Foreskin fibroblast (primary cell): ENCODE measurements at places on chromosomes 1 and 21.

- peak; percentile 80 for DNase-seq
Measured at GRCh38 chr1:178310685-178311105, 186.1 kb downstream of the CLEC20A start.

DNA sequence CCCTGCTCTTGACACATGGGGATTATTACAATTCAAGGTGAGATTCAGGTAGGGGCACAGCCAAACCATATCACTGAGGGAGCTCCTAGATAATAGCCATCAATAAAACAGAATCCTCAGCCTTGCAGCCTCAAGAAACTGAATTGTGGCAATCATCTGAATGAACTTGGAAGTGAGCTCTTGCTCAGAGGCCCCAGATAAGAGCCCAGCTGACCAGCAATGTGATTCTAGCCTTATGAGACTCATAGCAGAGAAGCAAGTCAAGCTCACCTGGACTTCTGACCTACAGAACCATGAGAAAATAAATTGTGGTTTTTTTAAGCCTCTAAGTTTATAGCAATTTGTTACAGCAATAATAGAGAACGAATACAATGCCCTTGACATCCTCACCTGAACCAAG, 302.5 kb downstream of the LTN1 start:
- DNase-seq, result no peak

DNA sequence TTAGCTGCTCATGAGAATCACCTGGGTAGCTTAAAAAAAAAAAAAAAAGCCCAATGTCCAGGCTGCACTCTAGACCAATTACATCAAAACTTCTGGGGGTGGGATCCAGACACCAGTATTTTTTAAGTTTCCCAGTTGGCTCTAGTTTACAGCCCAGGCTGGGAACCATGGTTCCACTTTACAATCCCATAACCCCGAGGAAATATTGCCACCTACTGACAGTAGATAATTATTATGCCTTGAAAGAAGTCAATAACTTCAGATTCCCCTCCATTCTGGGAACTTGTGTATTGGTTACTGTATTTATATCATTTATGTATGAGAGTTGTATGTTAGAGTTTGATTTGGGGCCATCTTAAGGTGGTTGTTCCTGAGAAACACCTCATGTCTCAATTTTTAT, 100.2 kb downstream of the SPATA46 start:
- DNase-seq, result peak; percentile 66

- peak; percentile 17 for DNase-seq
Measured at GRCh38 chr21:30194701-30195299, 21.1 kb downstream of the CLDN8 start.

GRCh38 chr1:25017436-25018109, 87.5 kb upstream of the RUNX3 start:
- no peak for DNase-seq

DNA sequence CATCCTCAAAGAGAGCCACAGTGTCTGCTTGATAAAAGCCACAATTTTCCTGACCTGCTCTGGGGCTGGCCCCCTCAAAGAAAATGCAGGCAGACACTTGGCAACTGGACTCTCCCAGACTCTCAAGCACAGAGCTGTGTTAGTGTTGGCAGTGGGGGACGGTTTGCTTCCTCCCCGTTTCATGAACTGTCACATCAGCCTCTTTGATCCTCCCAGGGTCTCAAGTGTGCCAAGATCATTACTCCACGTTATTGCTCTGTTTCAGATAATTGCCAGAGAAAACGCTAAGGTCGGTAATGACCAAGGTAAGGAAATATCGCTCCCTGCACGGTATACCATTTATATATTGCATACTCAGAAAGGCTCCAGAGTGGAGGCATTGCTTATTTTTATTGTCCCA, 138.8 kb downstream of the NTMT2 start:
- DNase-seq, result no peak

- peak; percentile 81 for DNase-seq
Measured at GRCh38 chr1:42957880-42958487, 684 bp downstream of the SLC2A1 start.

- DNase-seq, result peak; percentile 98
Measured at GRCh38 chr1:230084408-230085177, 17.6 kb downstream of the GALNT2 start.

DNA sequence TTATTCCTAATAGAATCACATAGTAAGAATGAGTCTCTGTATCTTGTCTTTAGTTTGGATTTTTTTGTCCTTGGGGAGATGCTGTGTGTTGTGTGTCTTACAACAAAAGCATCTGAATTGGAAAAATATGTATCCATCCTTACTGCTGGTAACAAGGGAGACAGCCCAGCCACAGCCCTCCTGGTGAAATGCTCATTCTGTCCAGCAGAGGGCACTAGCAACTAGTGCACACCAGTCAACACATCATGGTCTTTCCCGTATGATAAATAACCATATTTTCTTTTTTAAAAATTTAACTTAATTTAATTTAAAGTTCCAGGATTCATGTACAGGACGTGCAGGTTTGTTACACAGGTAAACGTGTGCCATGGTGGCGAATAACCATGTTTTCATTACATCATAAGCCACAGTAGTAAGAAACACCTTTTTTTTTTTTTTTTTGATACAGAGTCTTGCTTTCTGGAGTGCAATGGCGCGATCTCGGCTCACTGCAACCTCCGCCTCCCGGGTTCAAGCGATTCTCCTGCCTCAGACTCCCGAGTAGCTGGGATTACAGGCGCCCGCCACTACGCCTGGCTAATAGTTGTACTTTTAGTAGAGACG, 245.1 kb downstream of the PTBP2 start:
- DNase-seq, result peak; percentile 62

- DNase-seq, result peak; percentile 75
Measured at GRCh38 chr1:206864939-206865671, at the start of gene IL20. IL20 (plus strand) TSS chr1:206865623; CDS start chr1:206865853, 230 bp downstream.

GRCh38 chr21:45611939-45612664, 31.4 kb upstream of the PCBP3 start:
- peak; percentile 36 for DNase-seq

GRCh38 chr21:17988102-17988437, 168.9 kb upstream of the C21orf91 start:
- DNase-seq, result no peak

DNA sequence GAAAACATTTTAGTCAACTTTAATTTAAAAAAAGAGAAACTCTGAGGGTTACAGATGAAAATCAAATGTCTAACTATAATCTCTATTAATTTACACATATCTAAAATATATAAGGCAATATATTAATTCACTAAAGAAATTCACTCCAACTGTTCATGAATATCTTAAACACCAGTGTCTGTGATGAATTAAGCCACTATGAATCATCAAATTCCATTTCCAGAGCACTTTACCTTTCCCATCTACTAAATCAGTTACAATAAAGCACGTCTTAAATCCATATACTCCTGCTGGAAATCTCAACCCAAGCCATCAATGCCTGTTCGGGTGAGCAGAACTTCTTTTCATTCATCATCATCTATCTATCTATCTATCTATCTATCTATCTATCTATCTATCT, 4.3 kb downstream of the TAF5L start:
- no peak for DNase-seq

DNA sequence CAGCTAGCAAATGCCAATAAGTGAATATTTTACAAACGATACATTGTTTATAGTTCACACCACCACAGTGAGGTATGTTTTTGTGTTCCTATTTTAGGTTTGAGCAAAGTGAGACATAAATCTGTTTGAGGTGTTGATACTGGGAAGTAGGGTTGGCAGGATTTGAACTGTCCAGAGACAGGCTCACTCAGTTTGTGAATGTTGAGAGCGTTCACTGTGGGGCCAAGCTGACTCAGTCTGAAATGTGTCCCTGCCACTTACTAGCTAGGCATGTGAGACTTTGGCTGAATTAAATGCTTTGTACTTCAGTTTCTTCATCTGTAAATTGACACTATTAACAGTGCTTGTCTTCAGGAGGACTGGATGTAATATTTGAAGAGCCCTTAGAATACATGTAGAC, 35.1 kb downstream of the DIRAS3 start:
- peak; percentile 26 for DNase-seq

DNA sequence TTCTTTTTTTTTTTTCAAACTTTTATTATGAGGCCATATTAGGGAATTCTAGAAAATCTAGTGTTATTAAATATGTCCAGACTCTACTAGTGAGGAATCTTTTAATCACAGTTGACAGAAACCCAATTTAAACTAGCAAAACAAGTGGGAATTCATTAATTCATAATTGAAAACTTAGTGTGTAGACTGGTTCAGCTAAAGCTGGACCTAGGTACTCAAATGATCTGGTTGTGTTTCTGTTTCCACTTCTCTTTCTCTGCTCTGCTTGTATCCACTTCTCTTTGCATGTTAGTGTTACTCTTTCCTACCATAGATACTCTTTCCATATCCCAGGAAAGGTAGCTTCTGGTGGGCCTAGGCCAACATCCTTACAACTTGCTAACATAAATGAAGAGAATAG, 81.2 kb upstream of the HIVEP3 start:
- DNase-seq, result no peak

DNA sequence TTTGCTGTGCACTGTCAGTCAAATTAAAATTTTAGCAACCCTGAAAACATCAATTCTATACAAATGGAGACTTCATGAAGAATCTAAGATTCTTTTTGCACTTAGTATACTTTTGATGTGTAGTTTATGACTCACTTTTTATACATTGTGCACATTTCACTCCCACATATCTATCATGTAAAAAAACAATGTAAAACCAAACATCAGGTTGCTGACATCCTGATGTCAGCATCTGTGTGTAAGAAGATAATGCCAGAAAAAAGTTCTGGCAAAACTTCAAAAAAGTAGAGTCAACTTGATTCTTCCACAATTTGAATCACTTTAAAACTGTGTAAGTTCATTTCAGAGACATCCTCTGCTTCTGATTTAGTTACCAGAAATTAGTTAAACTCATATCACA, 115.7 kb downstream of the CENPF start:
- peak; percentile 69 for DNase-seq

DNA sequence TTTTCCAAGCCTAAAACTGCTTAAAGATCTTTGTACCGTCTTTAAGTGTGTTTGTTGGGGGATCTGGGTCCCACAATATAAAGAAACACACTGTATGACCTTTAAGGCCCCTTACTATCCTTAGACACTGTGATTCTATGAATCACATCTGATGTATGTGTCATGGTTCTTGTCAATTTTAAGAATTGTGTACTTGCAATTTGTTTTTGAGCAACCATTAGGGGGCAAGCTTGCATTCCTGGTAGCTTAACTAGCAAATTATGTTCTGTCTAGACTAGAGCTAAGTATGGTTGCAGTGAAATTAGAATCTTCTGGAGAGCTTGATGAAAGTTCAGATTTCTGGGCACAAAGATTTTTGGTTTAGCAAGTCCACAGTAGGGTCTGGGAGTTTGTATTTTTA, 219.5 kb downstream of the TPR start:
- peak; percentile 85 for DNase-seq

DNA sequence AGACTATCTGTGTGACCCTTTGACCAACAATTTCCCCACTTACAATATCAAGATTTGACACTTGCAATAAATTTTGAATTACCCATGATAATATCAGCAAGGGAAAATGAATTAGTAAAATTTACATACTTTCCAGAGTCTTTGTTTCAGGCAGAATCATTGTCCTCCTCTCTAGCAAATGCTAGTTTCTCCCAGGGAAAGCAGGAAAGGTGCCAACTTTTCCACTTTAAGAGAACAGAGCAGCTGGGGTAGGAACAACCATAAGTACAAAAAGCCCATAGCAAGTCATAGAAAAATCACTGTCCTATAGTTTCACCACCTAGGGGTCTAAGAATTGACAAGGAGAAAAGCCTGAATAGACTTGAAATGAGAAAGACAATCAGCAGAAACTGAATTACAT, 67.1 kb upstream of the GUCA2B start:
- no peak for DNase-seq

GRCh38 chr1:167246971-167247370, 26.3 kb downstream of the POU2F1 start:
- no peak for DNase-seq

DNA sequence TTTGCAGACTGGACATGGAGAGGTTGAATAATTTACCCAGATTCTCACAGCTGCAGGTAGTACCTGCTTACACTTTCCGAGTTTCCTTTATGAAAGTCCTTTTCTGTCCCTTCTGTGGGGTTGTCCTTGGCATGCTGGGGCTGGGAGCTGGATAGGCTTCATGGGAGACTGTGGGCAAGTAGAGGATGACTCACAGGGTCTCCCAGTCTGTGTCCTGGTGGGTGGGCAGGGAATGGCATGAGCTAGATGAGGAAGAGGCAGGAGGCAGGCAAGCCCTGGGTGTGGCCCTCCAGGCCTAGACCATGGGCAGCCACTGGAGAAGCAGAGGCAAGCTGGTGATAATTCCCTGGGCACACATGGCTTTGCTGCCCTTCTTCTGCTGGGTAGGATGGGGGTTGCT, 80.6 kb downstream of the NAV1 start:
- no peak for DNase-seq

GRCh38 chr21:28220680-28221079, 772.0 kb downstream of the LTN1 start:
- DNase-seq, result no peak

DNA sequence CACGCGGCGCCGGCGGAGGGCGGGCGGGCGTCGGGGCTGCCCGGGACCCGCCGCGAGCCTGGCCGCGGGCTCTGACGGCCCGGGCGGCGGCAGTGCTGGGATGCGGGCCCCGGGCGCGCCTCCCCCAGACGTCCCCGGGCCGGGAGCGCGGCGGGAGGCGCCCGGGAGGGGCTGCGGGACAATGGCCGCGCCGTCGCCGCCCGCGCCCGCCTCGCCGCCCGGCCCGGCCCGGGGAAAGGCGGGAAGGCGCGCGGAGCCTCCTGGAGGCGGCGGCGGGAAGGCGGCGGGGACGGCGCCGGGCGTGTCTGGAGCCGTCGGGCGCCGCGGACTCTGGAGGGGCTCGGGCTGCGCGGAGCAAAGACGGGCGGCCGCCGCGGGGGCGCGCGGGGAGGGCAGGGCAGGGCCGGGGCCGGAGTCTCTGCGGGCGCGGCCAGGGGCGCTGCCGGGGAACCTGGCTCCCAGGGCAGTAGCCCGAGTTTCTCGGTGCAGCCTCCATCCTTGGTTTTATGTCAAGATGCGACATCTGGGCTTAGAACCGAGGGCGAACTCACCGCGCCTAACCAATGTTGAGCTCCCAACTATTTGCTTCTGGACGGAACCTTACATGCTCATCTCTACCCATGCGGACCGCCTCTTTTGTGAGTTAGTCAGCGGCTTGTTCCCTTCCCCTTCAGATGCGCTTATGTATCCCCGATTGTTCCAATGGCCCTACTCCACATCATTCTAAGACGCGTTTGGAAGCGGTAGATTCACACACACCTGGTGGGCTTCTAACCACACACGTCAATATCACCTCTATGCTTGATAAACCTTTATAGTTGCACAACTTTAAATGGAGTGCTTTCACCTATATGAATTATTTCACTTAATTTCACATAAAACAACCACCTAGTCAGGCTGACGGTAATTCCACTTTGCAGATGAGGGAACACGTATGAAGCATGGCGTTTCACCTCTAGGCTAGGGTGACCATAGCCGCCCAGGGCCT, 651 bp downstream of the ZBTB8A start:
- peak; percentile 45 for DNase-seq

GRCh38 chr21:45413922-45414321, 9.0 kb downstream of the COL18A1 start:
- no peak for DNase-seq

- peak; percentile 83 for DNase-seq
Measured at GRCh38 chr1:150976879-150977694, 2.5 kb upstream of the CERS2 start.

GRCh38 chr1:173580658-173581057, 22.2 kb downstream of the SLC9C2 start:
- peak; percentile 4 for DNase-seq

- DNase-seq, result no peak
Measured at GRCh38 chr1:19457607-19458006, 27.7 kb downstream of the CAPZB start.
